ENCODE measurements at places on chromosomes 2 and 18.

DNA sequence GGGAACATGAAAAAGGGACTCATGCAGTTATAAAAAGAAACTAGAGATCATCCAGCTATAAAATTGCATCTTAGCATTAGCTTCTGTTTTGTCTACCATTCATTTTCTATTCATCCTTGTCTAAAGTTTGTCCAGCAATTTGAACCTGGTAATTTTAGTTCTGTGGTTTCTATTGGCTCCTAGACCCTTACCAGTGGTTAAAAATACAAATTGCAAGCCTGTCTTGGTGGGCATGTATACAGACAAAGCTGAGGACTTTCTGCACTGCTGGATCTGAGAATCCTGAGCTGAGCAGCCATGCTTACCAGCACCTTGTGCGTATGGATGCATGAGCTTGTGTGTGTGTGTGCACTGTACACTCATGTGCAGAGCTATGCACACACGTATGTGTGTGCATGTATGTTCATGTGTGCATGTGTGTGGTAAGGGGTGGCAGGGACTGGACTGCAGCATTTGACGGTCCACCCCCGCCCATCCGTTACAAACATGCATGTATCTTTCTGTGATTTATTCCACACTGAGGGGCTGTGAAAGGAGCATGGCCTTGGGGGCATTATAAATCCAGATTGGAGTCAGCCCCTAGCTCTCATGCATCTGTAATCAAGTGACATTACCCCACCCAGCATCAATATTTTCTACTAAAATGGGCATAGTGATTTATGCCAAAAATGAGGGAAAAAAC is 144.7 kb downstream of the FAM210A start:
- DNase-seq, result no peak

DNA sequence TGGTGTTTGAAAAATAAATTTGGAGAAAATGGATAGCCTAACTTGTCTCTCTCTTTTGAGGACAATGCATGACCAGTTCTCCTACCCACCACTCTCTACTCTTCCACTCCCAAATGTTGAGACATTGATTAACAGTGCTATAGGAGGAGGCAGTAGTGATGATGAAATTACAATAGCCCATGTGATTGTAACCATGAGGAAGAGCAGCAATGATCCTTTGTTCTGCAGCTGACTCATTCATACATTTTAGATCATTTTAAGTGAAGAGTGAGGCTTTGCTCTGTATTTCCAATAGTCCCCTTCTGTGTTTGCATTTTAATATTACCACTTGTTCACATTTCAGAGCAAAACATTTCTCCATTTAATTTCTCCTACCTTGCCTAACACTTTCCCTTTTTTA is 592.3 kb downstream of the THSD7B start:
- DNase-seq, result no peak

DNA sequence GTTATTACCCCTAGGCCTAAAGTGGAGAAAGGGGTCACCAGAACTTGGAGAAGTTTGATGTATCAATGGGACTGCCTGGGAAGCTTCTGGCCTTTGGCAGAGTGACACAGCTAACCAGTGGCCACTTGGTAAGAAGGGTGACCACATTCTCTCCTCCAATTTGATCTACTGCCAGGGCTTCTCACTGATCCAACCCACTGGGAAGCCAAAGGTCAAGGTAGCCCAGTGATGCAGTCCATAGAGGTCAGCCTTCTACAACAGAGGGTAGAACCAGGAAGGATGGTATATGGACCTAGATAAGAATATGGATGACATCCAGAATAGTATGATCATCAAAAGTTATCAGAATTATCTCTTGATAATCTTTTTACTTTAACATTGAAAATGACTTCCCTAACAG is 493.6 kb downstream of the NYAP2 start:
- DNase-seq, result no peak

DNA sequence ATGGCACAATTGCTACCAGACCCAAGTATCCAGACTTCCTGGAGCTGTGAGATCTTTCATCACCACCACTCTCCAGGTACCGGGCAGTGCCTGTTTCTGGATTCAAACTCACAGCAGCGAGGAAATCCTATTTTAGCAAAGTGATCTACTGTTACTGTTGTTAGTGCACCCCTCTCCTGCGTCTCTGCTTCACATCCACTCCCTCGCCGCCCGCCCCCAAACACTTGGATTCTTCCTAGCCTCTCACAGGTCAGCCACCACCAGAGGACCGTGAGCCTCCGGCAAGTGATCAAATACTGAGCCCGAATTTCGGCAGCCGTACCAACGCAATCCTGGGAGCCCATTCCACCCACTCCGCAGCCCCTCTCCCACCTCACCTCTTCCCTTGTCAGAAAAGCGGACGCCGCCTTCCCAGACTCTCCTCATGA is 519 bp downstream of the METTL4 start:
- peak; percentile 73 for DNase-seq

- no peak for DNase-seq
Measured at GRCh38 chr18:78429127-78430108, 550.2 kb upstream of the SALL3 start.

DNA sequence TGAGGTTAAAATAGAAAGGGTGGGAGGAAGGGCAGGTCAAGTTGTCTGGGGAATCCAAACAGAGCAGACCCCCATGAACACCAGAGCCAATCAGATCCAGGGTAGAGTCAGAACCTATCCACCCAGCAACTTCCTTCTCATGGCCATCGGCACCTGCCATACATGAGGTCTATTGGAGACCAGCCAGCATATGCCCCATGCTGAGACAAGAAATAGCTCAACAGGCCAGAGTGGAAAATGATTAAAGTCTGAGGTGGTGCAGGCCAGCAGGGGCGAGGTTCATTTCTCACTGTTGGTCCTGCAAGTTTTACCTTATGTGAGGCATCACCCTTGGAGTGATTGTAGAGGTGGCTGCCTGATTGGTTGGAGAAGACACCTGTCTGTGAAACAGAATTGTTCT is 89.2 kb downstream of the LONRF2 start:
- DNase-seq, result no peak

DNA sequence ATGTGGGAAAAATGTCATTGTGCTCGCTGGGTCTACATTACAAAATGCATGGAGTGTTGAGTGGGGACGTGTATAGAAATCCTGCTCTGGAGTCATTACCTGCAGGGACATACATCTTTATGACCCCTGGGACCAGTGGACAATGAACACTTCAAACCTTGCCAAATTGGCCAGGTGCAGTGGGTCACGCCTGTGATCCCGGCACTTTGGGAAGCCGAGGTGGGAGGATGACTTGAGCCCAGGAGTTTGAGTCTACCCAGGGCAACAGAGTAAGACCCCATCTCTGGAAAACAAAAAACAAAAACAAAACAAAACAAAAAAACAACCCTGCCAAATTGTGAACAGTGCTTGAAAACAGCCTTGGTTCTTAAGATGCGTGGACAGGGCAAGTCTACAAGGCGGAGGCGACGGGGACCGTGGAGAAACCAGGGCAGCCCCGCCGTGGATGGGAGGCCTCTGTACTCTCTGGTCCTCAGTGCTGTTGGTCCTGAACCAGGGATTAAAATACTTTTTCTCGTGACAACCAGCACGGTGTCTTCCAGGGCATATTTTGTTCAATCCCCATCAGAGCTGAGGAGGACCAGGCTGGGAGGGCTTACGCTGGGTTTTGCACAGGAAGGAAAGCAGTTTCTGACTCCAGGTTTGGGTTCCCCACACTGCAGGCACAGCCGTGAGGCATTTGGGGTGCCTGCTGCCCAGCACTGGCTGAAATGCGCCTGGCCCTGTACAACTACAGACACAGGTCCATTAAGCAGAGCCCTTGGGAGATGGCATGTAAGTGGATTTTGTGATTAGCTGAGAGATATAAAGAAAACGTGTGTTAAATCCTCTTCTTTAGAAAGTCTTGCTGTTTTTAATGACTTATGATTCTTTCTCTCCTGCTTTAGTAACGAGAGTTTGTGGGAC is 13.7 kb downstream of the COLEC11 start:
- no peak for DNase-seq

- DNase-seq, result peak; percentile 1
Measured at GRCh38 chr18:35969676-35970075, 2.8 kb upstream of the RMP24 start.

GRCh38 chr18:26655525-26656430 is 107.4 kb upstream of the KCTD1 start:
- no peak for DNase-seq

GRCh38 chr18:21851327-21851961 is 110.9 kb downstream of the MIB1 start:
- DNase-seq, result no peak

DNA sequence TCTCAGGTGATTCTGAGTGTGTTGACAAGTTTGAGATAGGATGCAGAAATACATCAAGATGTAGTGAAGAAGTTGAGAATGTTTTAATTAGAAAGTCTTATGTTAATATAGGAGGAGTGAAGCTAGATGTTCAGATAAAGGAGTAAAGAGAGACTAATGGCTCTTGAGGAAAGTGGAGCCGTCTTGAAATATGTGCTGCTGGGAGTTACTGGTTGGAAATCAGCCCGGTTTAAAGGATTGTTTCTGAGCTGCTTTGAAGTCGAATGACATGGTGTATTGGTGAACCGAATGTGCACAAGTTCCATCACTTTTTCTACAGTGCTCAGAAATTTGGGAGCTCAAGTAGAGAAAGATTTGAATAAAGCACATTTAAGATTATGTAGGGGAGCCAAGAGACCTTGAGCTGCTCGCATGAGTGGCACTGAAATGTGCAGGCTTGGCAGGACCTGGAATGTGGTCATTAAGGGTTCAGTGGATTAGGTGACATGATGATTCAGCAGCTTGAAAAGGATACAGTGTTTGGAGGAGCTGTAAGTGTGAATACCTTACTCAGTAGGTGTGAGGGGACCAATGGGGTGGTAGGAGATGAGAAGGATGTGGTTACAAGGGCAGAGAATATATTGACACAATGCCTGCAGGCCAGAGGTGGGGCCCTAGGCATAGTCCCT is 68.6 kb downstream of the CAB39 start:
- DNase-seq, result no peak

GRCh38 chr2:70561893-70562292 is 8.3 kb upstream of the TGFA start:
- DNase-seq, result no peak

- DNase-seq, result no peak
Measured at GRCh38 chr18:47882641-47883040, 47.8 kb downstream of the SMAD2 start.

GRCh38 chr2:30239986-30240752 is 8.8 kb downstream of the LBH start:
- DNase-seq, result no peak

GRCh38 chr18:56727399-56727798 is 76.2 kb downstream of the WDR7 start:
- DNase-seq, result no peak

GRCh38 chr2:197240421-197241041 is 70.0 kb downstream of the ANKRD44 start:
- DNase-seq, result peak; percentile 50

DNA sequence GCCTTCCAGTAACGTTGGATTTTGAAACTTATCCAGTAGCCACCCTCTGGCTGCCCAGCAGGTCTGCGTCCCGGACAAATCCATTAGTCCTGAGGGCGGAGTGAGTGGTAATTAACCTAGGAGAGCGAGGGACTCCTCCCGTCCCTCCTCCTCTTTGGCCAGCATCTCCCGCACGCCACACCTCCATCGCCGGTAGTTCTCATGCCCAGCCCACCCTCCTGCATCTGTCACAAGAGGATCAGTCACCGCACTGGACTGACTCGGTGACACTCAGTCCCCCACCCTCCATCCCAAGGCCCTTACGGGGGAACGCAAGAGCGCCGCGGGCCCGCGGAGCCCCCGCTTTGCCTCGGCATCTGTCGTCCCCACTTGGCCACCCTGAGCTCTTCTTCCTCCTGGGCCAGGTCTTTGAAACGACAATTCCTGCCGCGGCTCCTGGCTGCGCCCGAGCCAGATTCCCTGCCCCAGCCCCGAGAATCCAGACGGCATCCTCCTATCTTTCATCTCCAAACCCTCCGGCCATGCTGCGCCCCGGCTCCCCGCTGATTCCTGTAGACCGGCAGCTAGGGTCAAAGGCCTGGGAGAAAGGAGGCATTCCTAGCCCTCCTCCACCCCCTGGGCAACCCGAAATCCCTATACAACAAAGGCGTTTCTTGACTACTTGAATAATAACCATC is 77.5 kb downstream of the EIF2AK3 start:
- no peak for DNase-seq

DNA sequence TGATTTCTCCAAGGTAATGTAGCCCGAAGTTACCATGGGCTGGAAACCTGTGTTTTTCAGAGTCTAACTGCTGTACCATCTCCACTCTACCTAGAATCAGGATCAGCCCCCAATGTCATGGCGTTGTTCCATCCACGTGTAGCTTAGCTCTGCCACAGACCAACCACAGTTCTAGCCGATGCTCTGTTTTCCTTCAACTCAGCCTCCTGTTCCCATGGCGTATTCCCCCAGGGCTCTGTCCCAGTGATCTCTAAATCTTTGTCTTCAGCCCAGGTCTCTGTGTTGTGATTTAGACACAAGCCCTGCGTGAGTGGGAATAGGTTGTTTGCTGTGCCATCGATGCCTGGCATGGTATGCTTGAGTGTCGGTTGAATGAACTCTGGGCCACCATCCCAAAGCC is 53.4 kb downstream of the LPIN1 start:
- no peak for DNase-seq

DNA sequence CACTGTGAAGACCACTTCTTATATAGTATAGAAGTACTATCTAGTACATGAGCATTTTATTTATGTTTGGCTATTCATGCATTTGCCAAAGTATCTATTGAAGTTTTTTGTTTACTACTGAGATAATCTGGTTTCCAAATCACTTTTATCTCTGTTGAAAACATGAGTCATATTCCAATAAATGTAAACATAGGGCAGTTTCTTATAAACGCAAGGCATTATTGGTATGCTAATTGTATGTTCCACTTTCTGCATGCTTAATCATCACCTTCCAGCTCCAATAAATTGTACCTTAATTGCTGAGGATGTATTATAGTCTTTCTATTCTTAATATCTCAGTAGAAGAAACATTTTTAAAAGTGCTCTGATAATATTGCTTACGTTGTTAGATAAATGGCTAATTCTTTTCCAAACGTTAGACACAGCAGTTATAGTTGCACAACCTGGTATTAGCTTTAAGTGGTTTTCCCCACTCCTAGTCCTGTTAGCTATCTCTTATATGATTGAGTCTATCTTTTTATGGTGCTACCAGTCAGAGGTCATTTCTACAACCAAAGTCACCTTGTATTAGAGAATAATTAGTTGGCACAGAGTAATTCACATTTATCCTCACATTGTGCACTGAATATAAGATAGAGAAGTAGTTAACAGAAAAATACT is 17.2 kb downstream of the ITGA4 start:
- DNase-seq, result no peak

- no peak for DNase-seq
Measured at GRCh38 chr2:127065299-127065939, 41.5 kb downstream of the BIN1 start.

- DNase-seq, result peak; percentile 58
Measured at GRCh38 chr2:29923110-29923721, 1.8 kb upstream of the ALK start.

DNA sequence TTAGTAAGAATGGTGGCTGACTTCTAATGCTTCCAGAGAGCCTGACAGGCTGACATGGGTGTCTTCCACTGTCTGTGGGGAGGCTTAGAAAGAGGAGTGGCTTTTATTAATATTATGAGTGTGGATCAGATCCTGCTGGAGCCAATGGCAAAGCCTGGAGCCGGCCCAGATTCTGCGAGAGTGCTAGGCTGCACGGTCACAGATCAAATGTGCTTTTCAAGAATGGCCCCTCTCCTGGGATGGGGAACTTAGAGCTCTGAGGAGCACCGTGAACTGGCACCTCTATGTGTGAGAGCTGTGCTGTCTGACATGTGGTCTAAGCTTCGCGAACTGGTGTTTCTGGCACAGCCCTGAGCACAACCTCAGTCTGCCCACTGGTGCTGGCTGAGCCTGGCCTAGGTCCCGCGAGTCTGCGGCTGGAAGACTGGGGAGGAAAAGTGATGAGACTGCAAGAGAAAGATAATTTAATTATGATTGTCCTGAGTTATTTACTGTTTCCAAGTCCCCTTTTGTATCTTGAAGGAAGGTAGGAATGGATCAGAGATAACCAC is 70.4 kb downstream of the ASAP2 start:
- DNase-seq, result no peak
